Mesenteric fat pad (tissue), 1 donor: ENCODE measurements at places on chromosomes 7 and 10. TPM values are rescaled to one million over a fixed set of nuclear protein-coding genes. Genes with fewer than 3 reads are reported as not detected.
A peak's percentile ranks its signal among the peaks of the same experiment; 100 is the strongest.

GRCh38 chr7:15801041-15801440 lies 114.6 kb upstream of the MEOX2 start:
- DNase-seq, result no peak

GRCh38 chr10:8640878-8641277 lies 586.4 kb downstream of the GATA3 start:
- DNase-seq, result no peak

DNA sequence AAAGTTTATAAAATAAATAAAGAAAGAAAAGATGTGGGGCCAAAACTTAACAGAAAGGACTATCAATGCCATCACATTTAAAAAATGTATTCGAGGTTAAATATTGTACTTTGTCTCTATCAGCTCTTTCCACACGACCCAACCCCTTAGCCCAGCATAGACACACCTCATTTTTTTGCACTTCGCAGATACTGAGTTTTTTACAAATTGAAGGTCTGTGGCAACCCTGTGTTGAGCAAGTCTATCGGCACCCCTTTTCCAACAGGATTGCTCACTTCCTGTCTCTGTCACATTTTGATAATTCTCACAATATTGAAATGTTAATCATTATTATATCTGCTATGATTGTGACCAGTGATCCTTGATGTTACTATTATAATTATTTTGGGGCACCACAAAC lies 151.6 kb upstream of the TBX20 start:
- no peak for DNase-seq

PITX3 gene
- total RNA-seq, result not detected

DNA sequence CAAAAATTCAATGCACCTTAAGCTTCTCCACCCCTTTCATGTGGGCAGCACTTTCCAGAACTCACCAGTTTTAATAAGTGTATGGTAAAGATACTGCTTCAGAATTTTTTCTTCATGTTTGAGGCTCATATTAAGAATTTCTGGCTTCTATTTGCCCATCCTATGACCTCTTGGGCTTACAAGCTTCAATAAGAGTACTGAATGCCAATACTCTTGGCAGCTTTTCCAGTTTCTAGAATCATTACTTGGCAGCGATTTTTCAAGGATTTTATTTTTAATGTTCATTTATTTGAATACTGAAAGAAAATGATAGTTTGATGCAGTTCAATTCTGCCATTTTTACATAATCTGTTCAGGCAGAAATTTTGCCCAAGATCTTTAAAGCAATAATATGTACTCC lies 242.1 kb upstream of the KCND2 start:
- DNase-seq, result no peak

GRCh38 chr10:99341248-99341647 lies 12.1 kb downstream of the CNNM1 start:
- DNase-seq, result no peak

DNA sequence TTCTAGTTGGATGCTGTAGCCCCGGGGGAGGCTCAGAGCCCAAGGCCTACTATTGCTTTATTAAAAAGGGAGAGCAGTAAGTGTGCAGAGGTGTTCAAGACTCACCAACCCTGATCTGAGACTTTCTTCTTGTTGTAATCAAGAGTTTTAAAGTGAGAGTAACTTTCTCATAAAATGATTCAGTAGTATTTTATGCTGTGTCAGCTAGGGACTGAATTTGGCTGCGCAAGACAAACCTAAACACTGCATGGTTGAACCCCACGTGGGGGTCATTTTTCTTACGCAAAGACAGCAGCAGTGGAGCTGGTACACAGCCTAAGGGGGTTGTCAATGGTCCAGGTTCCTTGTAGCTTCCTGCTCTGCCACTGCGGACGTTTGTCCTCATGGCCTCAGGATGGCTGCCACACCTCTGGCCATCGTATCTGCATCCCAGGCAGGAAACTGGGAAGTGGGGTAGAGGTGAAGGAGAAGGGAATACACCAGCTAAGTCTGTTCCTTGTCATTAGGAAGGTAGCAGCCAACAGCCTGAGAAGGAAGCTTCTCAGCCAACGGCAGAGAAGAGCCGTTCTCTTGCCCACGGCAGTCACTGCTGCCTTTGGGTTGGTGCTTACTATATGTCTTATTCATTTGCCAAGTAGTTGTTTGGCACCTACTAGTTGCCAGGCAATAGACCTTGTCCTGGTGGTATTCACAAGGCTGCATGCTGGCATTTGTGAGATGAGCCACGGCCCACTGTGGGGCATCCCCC lies 44.7 kb downstream of the ELFN1 start:
- DNase-seq, result no peak

- DNase-seq, result no peak
These were observed 91.8 kb downstream of the PTPRN2 start for GRCh38 chr7:158495786-158496185.

SRRM3 gene
- 4.8 TPM for total RNA-seq

DNA sequence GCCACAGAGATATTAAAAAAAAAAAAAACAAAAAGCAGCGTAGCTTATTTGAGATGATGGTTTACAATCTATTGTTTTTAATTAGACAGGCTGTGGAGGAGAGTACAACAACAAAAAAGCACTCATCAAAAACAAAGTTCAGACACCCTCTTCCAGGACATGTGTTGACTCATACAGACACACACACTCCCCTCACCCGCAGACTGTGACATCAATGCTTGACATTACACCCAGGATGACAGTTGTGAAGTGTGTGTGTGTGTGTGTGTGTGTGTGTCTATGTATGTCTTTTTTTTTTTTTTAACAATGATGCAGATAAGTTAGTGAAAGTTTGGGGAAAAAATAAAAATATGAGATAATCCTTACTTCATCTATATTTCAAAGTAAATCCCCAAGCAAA lies 303.6 kb downstream of the GPAM start:
- no peak for DNase-seq

GRCh38 chr7:139701908-139702307 lies 75.9 kb downstream of the HIPK2 start:
- DNase-seq, result no peak

- DNase-seq, result no peak
These were observed 9.7 kb downstream of the EIF4H start for GRCh38 chr7:74183653-74184450.

DNA sequence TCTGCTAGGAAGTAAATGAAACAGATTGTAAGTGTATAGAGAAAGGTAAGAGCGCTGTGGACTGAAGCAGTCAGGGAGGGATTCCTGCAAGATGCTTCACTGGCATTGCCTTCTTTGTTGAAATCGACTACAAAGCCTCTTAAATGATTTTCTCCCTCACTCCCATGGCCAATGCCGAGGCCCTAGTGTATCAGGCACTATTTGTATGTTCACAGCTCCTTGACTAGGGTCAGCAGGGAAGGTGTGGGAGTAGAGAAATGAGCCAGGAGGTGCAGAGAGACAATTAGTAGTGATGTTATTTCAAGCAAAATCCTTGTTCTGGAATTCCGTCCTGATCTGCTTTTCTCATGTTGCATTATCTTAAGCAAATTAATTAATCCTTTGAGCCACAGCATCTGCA lies 22.9 kb upstream of the DUSP5 start:
- peak; percentile 28 for DNase-seq

- no peak for DNase-seq
These were observed 162.5 kb downstream of the MAD1L1 start for GRCh38 chr7:2070151-2070763.

CCDC136 gene
- total RNA-seq, result 6.8 TPM

LOXL4 gene
- 39.6 TPM for total RNA-seq

ARL5B gene
- 16.8 TPM for total RNA-seq

DNA sequence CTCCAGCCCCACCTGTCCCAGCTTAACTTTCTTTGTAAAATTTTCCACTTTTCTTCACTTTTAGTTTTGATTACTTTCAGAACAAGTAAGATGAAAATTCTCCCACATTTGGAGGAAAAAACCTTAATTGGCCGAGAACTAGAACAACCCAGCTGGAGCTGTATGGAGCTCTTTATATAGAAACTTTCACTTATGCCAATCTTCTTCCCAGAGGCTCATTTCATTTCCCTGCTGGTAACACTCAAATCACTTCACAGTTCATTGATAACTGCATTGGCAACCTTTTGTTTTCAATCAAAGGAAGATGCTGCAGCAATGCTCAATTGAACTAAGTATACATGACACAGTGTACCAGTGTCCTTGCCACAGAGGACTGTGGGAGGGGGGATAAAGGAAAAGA lies 176.2 kb upstream of the NOBOX start:
- no peak for DNase-seq

ABCB4 gene
- total RNA-seq, result 1.3 TPM

DNA sequence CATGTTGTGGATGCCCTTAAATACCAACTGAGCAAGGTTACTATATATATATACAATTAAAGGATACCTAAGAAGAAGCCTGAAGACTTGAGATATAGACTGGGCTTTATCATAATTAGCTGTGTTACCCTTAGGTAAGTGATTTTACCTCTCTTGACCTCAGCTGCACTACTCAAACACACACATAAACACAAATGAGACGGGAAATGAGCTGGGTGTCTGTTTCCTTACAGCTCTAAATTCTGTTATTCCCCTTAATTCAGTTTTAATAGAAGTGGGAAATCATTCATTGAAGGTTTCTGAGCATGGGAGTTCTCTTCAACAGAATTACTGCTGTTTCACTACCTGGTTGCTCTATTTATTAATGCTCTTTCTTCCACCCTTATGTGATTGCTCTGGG lies 60.7 kb downstream of the GBF1 start:
- no peak for DNase-seq

MIOS gene
- total RNA-seq, result 26.2 TPM

GRCh38 chr7:22588351-22588750 lies 88.4 kb upstream of the STEAP1B start:
- no peak for DNase-seq

CRYGN gene
- total RNA-seq, result 1.5 TPM

GRCh38 chr7:38831259-38831996 lies 77.6 kb downstream of the VPS41 start:
- DNase-seq, result no peak

CHRM2 gene
- total RNA-seq, result not detected

DNA sequence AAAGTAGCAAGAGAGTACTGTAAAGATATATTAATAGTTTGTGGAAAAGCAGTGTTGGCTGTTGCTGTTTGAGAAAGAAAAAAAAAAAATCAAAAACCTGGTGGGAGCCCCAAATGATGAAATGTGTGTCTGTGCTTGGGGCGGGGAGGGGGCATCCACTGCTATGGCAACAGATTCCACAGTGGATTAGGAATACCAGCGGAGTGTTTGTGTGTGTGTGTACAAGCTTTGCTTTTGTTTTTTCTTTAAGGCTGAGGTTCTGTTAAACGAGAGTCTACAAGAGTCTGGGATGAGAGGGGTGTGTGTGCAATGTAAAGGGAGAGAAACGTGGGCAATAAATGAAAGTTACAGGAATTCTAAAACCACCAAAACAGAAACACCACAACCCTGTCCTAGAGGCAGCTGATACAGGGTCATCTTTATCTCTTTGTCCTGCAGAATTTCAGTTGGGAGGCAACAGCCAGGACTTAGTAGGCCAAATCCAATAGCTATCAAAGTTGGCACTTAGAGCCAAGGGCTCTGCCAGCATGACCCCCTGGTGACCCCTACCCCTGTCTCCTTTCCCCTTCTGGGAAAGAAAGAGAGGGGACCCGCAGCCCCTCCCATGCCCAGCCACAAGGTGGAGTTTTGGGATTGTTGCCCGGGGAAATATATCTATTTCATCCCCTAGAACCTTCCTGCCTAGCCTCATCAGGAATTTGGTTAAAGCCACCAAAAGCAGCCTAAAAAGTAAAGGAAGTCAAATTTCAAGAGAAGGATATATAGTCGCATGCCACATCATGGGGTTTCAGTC lies 85.4 kb downstream of the OSBPL3 start:
- DNase-seq, result no peak

GRCh38 chr7:106423821-106424475 lies 139.2 kb upstream of the NAMPT start:
- no peak for DNase-seq

GRCh38 chr7:116298055-116298454 lies 87.7 kb downstream of the TES start:
- no peak for DNase-seq

AOAH gene
- 9.4 TPM for total RNA-seq

SHOC2 gene
- total RNA-seq, result 79.5 TPM

- DNase-seq, result no peak
These were observed 86.2 kb upstream of the DDC start for GRCh38 chr7:50651271-50651989.

MSMB gene
- total RNA-seq, result not detected

- no peak for DNase-seq
These were observed 28.5 kb downstream of the VPS41 start for GRCh38 chr7:38880454-38880853.

- no peak for DNase-seq
These were observed 23.3 kb upstream of the ZNF282 start for GRCh38 chr7:149171892-149172533.

DNA sequence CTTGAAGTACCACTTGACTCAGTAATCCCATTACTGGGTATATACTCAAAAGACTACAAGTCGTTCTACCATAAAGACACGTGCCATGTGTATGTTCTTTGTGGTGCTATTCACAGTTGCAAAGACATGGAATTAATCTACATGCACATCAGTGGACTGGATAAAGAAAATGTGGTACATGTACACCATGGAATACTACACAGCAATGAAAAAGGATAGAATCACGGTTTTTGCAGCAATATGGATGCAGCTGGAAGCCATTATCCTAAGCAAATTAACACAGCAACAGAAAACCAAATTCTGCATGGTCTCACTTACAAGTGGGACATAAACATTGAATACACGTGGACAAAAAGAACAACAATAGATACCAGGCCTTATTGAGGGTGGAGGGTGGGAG lies 583.4 kb upstream of the CELF2 start:
- DNase-seq, result no peak

DNA sequence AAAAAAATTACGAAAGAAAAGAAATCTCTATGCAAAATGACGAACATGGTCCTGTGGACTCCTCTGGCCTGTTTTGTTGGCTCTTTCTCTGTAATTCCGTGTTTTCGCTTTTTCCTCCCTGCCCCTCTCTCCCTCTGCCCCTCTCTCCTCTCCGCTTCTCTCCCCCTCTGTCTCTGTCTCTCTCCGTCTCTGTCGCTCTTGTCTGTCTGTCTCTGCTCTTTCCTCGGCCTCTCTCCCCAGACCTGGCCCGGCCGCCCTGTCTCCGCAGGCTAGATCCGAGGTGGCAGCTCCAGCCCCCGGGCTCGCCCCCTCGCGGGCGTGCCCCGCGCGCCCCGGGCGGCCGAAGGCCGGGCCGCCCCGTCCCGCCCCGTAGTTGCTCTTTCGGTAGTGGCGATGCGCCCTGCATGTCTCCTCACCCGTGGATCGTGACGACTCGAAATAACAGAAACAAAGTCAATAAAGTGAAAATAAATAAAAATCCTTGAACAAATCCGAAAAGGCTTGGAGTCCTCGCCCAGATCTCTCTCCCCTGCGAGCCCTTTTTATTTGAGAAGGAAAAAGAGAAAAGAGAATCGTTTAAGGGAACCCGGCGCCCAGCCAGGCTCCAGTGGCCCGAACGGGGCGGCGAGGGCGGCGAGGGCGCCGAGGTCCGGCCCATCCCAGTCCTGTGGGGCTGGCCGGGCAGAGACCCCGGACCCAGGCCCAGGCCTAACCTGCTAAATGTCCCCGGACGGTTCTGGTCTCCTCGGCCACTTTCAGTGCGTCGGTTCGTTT lies 83.5 kb upstream of the SLF2 start:
- DNase-seq, result peak; percentile 83
